Left forelimb (tissue), 1 donor: ENCODE measurements at places on chromosomes 6 and 20.

DNA sequence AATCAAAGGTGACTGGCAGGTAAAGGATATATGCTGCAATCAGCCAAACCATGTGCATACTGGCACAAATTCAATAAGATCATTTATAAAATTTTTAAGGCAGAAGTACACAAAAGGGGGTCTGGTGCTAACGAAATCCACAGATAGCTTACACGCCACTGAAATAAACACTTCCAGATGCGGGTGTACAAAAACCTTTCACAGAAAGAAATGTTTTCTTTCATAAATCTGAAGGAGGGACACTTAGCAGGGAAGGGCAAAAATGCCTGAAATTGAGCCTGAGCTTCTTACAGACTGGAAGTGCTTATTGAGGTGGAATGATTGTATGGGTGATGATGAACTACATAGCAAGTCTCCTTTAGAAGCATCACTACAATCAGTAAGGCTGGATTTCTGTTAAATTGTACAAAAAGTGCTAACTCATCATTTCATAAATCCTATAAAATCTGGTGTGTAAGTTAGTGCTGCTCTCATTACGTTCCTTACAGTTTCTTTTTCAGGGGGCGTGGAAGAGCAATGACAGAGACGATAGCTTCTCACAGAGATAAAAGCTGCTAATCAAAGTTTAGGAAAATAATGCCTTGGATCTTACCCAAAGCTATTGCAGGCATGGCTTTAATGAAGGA is 409.3 kb upstream of the RUNX2 start:
- DNase-seq: no peak

DNA sequence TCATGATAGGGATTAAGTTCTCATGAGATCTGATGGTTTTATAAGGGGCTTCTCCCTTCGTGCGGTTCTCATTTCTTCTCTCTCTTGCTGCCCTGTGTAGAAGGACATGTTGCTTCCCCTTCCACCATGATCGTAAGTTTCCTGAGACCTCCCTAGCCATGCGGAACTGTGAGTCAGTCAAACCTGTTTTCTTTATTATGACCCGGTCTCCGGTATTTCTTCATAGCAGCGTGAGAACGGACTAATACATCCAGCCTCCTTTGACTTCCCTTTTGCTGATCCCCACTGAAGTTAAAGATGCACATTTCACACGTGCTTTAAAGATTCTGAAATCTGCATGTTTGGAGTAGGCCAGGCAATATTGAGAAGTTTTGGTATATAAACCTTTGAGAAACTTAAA is 543.1 kb downstream of the PRKN start:
- DNase-seq: no peak

GRCh38 chr6:13764996-13765395 is 49.4 kb downstream of the MCUR1 start:
- DNase-seq: no peak

DNA sequence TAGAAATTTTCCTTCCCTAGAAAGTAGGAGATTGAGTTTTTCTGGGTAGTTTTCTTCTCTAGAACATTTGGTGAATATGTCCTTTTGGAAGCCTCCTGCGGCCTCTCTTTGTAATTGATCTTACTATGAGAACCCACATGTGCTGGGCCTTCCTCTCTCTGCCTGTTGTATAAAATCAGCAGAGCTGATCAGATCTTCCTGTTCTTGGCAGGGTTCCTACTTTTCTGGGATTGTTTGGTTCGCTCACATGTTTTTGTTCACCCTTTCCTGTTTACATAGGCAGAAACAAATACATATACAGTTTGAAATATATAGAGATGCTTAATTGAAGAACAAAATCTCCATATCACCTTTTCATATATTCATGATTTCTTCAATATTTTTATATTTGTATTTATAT is 57.8 kb downstream of the IL22RA2 start:
- DNase-seq: no peak

- DNase-seq: no peak
These were observed 126.3 kb downstream of the HIVEP1 start for GRCh38 chr6:12138381-12138780.

DNA sequence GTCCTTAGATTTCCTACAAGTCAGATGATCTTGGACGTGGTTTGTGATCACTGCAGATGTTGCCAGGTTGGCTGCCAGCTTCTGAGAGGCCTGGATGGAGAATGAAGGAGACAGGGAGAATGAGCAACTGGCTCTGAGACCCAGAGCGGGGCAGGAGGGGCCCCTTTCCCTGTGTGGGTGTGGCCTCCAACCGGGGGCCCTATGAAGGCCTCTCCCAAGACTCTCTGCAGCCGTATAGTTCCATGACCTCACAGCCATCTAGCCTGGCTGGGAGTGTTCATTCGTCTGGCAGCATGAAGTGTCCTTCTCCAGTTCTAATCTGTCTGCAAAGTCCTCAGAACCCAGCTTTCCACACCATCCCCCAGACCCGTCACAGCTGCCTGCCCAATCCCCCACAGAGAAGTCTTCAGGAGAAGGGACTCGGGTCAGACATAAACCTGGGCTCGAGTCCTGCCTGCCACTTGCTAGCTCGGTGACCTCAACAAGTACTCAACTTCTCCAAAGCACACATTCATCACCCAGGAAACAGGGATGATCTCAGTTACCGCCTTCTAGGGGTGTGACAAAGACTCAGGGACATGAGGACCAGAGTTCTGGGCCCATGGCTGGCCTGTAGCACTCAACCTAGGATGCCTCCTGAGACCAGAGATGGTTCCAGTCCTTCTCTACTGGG is 122.6 kb downstream of the EDN3 start:
- no peak for DNase-seq

DNA sequence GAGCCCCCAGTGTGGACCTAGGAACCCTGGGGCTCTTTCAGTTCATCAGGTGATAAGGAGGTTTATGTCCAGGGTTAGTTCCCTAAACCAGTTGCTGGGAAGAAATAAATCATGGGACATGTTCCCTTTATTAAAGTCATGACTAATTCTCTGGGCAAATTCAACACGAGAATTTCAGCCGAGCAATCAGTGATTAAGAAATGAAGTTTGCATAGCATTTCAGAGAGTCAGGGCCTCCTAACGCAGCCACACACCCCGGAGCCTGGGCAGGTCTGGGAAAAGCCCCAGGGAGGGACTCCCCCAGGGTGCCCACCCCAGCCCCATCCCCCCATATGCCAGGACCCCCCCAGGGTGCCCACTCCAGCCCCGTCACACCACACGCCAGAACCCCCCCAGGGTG is 20.1 kb downstream of the SLCO4A1 start:
- no peak for DNase-seq

DNA sequence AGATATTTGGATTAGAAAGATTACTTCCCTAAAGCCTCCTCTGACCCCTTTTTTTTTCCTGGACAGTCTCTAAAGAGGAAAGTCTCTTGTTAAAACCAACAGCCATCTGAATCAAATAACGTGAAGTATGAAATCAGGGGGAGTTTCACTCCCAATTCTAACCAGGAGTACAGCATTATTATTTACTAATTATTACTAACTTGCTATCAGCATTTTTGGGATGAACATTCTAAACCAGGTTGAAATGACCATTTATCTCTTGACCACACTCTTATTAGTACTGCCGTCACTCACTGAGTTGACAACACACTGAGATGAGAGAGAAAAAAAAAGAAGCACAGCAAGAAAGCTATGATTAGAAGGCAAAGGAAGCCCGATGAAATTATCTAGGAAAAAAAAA is 114.4 kb upstream of the BCLAF1 start:
- DNase-seq: no peak

GRCh38 chr6:42117843-42118161 is 24.6 kb downstream of the C6orf132 start:
- no peak for DNase-seq

GRCh38 chr6:19891451-19891850 is 54.3 kb downstream of the ID4 start:
- DNase-seq: no peak

GRCh38 chr20:57188056-57188455 is 78.4 kb downstream of the BMP7 start:
- DNase-seq: no peak

DNA sequence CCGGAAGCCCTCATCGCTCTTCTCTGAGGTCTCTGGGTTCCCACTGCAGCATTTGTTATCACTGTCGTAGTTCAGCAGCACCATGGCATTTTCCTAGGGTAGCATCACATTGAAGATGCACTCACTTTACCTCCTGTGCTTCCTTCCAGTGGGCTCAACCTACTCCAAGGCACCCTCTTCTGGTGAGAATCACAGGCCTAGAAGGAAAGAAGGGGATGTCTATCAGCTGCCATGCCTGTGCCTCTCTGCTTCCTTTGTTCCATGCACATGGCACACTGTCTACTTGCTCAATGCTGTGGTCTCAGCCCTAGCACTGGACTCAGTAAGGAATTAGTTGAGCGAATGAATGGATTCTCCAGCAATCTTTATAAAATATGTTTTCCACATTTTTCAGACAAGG is 22.6 kb downstream of the CST4 start:
- DNase-seq: no peak

DNA sequence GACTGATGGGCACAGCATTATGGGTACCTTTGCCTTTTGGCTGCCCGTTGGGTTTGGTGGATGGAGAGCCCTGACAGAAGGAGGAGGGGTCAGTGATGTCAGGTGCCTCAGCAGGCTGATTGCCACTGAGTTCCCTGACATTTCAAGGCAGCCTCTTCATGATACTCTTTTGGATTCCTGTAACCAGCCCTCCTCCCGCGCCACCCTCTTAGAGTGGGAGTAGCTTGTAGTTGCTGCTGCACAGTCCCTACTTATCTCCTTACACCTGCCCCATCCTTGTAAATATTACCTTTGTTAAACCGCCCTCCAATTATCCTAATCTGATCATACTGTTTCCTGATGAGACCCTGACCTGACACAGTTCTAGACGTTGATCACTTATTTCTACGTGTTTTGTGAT is 140.0 kb downstream of the CFAP61 start:
- DNase-seq: no peak

DNA sequence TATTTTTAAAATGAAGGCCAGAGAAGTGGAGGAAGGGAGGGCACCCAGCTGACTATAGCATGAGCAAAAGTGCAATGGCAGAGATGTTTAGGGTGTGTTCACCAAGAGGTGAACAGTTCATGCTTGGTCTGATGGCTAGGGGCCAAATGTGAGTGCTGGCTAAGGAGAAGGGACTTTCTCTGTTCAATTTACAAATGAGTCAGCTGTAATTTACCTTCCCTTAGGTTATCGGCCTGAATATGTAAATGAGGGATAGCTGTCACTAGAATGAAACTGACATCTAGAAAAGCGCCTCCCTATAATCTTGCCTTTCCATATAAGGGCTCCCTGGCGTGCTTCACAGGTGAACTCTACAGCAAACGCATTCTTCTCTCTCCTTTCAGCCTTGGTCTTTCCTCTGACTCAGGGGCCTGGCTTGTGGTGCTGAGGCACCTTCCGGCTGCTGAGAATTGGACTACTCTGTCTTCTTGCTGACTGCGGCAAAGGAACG is 114.7 kb upstream of the BACH2 start:
- DNase-seq: no peak

- DNase-seq: no peak
These were observed 152.5 kb downstream of the MRPL14 start for GRCh38 chr6:43974643-43975230.

GRCh38 chr6:125312478-125312877 is 10.7 kb upstream of the HDDC2 start:
- DNase-seq: no peak

DNA sequence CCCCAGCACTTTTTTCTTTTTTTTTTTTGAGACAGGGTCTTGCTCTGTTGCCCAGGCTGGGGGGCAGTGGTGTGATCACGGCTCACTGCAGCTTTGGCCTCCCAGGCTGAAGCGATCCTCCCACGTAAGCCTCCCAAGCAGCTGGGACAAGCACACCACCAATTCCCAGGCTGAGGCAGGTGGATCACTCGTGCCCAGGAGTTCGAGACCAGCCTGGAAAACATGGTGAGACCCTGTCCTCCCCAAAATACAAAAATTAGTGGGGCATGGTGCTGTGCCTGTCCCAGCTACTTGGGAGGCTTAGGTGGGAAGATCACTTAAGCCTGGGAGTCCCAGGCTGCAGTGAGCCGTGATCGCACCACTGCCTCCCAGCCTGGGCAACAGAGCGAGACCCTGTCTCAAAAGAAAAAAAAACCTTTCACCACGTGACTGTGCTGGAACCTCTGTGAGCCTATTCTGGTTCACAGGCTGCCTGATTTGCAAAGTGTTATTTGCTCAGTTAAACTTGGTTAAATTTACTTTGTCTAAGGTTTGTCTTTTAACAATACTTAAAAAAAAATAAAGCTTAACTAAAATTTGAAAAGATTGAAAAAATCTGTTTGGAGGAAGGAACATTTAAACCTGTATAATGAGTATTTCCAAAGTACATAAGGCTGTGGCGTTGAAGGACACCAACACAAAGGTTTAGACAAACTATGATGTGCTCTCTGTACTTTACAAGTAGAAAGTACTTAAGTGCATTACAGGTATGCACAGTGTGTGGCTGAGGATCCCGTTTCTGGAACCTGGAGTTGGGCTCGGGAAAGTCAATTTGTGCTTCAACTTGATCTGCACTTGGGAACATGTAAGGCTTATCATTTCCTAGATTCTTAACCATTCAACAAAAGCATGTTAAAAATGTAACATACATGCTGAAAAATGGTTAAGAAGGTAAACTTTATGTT is 55.0 kb downstream of the PPP1R3G start:
- no peak for DNase-seq

DNA sequence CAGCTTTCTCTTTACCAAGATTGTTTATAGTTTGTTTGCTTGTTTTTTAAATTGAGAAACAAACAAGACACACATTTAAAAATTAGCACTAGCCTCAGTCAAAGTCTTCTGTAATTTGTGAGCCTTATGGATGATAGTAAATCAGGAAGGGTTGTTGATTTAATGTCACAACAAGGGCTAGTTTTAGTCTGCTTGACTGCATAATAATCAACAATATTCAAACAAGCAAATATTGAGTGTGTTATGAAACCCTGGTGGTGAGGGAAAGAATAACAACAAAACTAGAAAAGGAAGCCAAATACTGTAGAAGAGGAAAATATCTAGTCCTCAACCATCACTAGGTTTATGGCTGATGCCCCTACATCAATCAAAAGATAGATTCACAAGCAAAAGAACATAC is 228.6 kb downstream of the TBC1D7 start:
- no peak for DNase-seq

- DNase-seq: no peak
These were observed 44.6 kb downstream of the SESN1 start for GRCh38 chr6:109050012-109050411.

DNA sequence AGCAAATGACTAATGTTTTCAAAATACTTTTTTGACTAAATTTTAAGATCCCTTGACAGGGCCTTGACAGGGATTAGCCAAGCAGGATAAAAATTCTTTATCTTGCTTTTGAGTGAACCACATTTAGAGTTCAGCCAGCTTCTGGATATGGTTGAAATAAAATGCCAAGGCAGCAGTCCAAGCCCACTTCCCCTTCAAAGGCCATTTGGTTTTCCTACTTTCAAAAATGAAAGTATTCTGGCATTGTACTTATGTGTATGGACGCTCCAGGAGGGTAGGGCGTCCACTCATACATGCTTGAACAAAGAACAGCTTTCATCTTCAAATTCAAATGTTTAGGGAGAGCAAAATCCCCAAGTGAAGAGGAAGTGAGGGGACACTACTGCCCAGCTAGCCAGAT is 82.3 kb upstream of the BCLAF1 start:
- DNase-seq: no peak

- DNase-seq: no peak
These were observed 104.4 kb upstream of the ESR1 start for GRCh38 chr6:151702851-151703658.
